ENCODE measurements at places on chromosomes 3 and 15.

DNA sequence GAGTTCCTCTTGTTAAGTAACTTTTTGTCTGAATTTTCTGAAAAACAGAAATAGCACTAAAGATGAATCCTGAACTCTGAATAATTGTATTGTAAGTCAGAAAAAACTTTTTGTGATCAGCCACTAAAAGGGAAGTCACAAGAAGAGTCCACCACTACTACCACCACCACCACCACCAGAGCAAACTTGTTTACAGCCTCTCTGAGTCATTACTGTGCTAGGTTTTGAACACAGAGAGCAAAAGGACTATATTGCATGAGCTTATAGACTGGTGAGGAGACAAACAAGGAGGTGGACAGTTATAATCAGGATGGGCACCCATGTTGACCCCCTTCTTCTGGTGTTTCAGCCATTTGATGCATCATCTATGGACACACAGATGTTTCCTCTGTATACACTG lies 141.7 kb downstream of the IL5RA start:
- no peak overlapping the region for H3K27ac ChIP-seq
- ATAC-seq: no peak
- H3K4me1 ChIP-seq: no peaks in the 10 kb centered on the region
- no peaks in the 10 kb centered on the region for H3K27me3 ChIP-seq
- H3K4me3 ChIP-seq: no peak overlapping the region

- H3K36me3 ChIP-seq: no peaks in the 10 kb centered on the region
- H3K4me3 ChIP-seq: no peak overlapping the region
- peak overlapping the region; percentile 68 for H3K27ac ChIP-seq
- H3K27me3 ChIP-seq: no peaks in the 10 kb centered on the region
Measured at GRCh38 chr15:98927022-98927421, 80.6 kb downstream of the PGPEP1L start.

DNA sequence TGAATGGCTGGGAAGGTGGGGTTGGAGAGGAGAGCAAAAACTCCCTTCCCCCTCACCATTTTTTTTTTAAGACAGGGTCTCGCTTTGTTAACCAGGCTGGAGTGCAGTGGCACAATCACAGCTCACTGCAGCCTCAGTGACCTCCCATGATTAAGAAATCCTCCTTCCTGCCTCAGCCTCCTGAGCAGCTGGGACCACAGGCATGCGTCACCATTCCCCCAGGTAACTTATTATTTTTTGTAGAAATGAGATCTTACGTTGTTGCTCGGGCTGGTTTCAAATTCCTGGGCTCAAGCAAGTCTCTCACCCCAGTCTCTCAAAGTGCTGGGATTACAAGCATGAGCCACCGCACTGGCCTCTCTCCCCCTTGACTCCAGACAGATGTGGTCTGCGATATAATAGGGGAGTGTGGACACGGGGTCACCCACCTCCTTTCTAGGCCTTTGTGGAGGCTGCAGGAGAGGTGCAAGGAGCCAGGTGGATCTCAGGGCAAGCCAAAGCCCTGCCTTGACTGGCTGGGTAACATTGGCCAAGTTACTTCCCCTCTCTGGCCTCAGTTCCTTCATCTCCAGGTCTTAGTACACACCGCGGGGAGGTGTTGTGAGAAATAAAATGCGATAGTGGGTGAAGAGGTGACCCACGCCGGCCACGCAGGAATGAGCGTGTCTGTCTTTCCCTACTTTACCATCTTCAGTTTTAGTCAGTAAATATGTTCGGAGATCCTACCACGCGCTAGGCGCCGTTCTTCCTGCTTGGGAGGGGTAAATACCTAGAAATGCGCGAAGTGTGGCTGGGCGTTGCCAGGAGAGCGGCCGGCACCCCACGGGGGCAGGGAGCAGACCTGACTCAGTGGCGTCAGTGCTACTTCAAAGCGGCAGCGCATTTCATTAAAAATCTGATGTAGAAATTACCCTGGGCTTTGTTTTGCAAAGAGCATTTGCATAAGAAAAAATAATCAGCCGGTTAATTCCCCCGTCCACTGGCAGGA lies 20.2 kb upstream of the CORO2B start:
- H3K27ac ChIP-seq: no peak overlapping the region
- peaks cover 72% of the 10 kb centered on the region for H3K27me3 ChIP-seq
- H3K36me3 ChIP-seq: no peaks in the 10 kb centered on the region

GRCh38 chr3:152197937-152198336 lies 70.8 kb upstream of the MBNL1 start:
- H3K27ac ChIP-seq: peak overlapping the region; percentile 84
- no peaks in the 10 kb centered on the region for H3K27me3 ChIP-seq
- no peaks in the 10 kb centered on the region for H3K36me3 ChIP-seq

- peak; percentile 39 for ATAC-seq
- peak overlapping the region; percentile 72 for H3K27ac ChIP-seq
- H3K4me1 ChIP-seq: peaks cover 7% of the 10 kb centered on the region
- no peaks in the 10 kb centered on the region for H3K27me3 ChIP-seq
Measured at GRCh38 chr3:152213203-152213602, 55.5 kb upstream of the MBNL1 start.

GRCh38 chr3:169260296-169260695 lies 403.2 kb downstream of the MECOM start:
- peaks cover 35% of the 10 kb centered on the region for H3K4me1 ChIP-seq
- no peak overlapping the region for H3K27ac ChIP-seq
- H3K36me3 ChIP-seq: no peaks in the 10 kb centered on the region
- no peak overlapping the region for H3K4me3 ChIP-seq
- H3K27me3 ChIP-seq: no peaks in the 10 kb centered on the region

All from gastroesophageal sphincter (tissue), 4 donors.